ENCODE measurements at places on chromosomes 5 and 9. TPM values are rescaled to one million over a fixed set of nuclear protein-coding genes. Genes with fewer than 3 reads are reported as not detected.

The UBE2QL1 gene
- 0.09 TPM for total RNA-seq

The OLFML2A gene
- total RNA-seq = 0.56 TPM

- DNase-seq = no peak
Observed at GRCh38 chr9:133539991-133540697, 5.6 kb downstream of the ADAMTSL2 start.

GRCh38 chr9:9914174-9914573 is 698.6 kb downstream of the PTPRD start:
- DNase-seq = no peak

DNA sequence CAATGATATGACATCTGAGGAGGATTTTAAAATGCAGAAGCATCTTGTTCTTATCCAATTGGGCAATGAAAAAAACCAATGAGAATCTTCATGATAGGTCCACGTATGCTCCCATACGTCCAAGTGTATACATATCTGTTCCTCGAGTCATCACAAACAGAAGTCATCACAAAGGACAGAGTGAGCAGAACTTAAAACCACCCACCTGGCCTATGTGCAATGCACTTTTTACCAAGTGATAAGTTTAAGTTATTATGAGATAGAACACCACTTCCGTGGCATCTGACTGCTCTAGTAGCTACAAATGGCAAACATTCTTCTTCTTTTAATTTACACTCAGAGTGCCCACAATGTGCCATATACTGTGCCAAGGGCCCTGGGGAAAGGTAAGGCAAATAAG is 82.4 kb downstream of the PPP2R2B start:
- no peak for DNase-seq

Measured in liver (tissue), 10 donors.